ENCODE measurements at places on chromosomes 7 and 10.

DNA sequence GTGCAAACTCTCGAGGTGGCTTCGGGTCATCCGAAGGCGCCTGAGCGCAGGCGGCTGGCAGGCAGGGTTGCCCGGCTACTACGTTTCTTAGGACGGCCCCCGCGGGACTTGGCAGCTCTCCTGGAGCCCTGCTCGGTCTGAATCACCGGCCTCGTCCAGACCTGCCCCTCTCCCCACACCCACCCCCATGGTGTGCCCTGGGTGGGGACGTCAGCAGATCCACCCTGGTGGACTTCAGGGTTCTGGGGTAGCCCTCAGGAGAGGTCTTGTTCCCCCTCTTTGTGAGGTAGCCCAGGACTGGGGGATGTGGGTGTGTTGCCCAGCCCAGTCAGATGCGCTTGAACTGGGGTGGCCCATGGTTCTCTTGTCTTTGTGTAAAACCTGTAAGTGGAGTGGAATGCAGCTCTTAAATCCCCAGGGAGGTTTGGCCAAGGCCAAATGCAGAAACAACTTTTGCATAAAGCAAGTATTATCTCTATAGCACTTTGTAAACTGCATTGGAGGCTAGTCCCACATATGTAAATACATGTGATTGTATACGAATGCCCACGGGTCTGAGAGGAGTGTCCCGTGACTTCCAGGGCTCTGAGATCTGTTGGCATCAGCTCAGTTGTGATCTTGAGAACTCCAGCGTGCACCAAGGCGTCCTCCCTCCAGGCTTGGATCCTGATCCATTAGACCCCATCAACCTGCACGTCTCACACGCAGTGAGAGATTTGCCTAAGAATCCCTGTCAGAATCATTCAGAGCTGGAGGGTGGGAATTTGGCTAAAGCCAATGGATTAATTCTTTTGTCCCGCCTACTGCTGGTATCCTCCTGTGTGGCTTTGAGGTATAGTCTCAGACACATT, 1.8 kb downstream of the PFKFB3 start:
- DNase-seq, result peak; percentile 87

DNA sequence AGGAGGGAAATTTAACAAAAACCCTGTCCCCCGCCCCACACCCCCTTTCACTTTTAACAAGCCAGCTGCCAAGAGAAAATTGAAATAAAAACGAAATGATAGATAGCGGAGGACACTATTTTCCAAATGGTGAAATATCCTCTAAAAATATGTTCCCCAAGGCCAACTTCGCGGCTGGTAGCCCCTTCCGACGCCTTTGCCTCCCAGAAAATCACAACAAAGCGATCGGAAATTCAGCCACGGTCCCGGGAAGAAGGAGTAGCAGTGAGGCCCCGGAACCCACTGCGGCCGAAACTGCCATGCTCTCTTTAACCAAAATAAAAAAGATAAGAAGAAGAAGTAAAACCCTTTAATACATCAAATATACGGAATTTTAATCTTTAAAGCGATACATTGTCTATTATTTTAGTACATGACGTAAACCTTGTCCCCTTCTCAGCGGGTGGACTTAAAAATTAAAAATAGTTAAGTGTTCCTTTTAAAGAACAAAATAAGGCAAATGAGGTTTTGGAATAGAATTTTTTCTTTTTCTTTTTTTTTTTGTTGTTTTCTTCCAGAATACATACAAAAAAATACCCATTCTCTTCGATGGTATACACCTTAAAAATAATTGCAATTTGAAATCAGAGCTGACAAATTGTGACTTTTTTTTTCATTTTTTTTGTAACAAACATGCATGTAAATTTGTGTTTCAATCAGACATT, 3.9 kb downstream of the ZNF503 start:
- DNase-seq, result no peak

GRCh38 chr10:110203500-110204455, 3.6 kb upstream of the MXI1 start:
- no peak for DNase-seq

GRCh38 chr10:70563230-70563629, 39.3 kb downstream of the PRF1 start:
- DNase-seq, result no peak

- DNase-seq, result no peak
These were observed 39.9 kb downstream of the CAMK1D start for GRCh38 chr10:12389154-12389734.

DNA sequence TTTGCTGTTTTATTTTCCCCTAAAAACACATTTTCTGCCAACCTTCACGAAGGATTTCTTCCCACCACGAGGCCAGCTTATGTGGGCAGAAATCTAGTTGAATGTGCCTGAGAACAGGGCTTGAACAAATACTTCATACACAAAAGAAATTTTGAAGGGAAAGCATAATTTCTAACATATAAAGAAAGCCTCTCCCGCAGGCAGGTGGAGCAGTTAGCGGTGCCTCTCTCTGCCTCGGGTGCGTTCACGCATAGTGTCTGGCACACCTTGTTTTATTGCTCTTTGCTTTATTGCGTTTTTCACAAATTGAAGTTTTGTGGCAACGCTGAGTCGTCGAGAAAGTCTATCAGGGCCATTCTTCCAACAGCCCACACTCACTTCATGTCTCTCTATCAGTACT, 7.0 kb upstream of the CSGALNACT2 start:
- DNase-seq, result no peak

GRCh38 chr7:50851891-50852290, 69.2 kb upstream of the GRB10 start:
- no peak for DNase-seq

GRCh38 chr10:47095848-47096612, 184.8 kb downstream of the PTPN20 start:
- no peak for DNase-seq

DNA sequence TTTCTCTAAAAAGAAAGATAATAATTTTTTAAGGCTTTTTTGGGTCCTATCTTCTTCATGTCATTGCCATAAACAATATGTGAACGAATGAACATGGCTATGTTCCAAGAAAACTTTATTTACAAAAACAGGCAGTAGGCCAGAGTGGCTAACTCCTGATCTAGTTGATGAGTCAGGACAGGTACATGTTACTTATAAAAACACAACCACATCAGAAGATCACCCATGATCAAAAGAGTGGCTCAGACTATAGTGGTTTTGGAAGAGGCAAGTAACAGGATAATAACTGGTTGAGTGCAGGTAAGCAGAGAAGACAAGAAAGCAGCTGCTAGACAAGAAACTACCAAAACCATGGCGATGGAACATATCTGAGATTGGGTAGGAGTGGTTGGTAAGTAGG, 468.7 kb downstream of the KCNMA1 start:
- DNase-seq, result no peak

GRCh38 chr10:10772411-10772810, 245.3 kb upstream of the CELF2 start:
- DNase-seq, result no peak

- no peak for DNase-seq
These were observed 95.4 kb upstream of the AFAP1L2 start for GRCh38 chr10:114499630-114500190.

DNA sequence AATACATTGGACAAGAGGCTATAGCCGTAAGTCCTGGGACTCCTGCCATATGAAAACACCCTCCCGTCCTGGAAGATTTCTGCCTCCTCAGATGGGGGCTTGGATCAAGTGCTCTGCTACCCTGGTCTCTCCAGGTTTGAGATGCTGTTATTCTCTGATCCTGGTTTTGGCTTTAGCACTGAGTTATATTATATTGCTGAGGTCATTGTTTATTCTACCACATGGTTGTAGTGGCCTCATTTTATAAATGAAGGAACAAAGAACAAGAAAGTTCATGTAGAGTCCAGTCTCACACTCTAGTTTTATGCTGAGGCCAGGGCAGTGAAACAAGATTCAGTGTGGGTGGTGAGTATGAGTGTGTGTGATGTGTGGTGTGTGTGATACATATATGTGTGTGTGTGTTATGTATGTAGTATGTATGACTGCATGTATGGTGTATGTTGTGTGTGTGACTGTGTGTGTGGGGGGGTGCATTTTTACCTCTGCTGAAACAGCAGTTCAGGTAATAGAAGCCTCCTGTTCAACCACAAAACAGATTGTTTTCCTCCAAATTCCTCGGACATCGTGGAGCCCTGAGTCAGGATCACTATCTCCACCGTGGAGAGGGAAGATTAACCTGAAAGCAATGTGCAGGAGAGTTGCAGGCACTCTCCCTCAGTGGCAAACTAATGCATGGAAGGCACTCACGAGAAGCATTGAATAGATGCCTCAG, 80.7 kb downstream of the C7orf25 start:
- DNase-seq, result no peak

GRCh38 chr10:117541909-117542705, 439 bp upstream of the EMX2 start:
- DNase-seq, result no peak

GRCh38 chr7:39027491-39027890, 49.8 kb downstream of the POU6F2 start:
- DNase-seq, result peak; percentile 2

DNA sequence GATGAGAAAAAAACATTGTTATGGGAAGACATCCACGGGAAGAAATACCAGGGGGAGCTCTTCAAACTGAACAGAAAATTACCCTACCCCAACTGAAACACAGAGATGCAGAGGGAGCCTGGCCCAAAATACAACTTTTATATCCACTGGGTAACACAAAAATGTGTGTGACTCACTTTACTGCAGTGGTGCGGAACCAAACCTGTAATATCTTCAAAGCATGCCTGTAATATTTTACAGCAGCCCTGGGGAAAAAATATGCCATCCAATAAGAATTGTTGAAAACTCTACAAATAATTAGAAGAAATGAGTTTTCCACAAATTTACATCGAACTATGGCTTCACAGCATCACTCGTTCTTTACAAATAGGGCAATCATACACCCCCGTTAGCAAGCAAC, 49.8 kb upstream of the SRRM3 start:
- no peak for DNase-seq

DNA sequence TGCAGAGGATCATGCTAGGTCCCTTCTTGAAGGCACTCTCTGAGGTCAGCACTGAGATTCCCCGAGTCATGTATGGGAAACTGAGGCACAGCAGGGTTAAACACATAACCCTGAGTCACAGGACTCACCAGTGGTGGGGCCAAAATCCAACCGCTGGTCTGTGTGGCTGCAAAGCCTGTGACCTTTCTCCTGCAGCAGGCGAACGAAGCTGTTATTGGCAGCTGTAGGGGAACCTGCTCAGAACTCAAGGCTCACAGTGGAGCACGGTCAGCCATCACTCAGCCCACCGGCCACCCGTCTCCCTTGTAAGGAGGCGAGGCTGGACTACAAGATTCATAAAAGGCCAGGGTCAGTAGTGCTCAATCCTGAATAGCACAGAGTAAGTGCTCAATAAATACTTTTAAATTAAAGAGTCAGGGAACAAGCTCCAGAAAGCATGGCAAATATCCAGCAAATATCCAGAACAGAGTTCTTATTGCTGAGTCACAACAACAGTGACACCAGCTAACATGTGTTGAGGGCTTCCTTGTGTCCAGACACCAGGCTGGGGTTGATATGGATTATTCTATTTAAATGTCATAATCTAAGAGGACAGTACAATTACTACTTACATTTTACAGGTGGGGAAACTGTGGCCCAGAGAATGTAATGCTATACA, 34.9 kb downstream of the CHST15 start:
- peak; percentile 30 for DNase-seq

Data from RPMI7951 (cell line).